ENCODE measurements at places on chromosomes 7 and 10. TPM values are rescaled to one million over a fixed set of nuclear protein-coding genes. Genes with fewer than 3 reads are reported as not detected.

DNA sequence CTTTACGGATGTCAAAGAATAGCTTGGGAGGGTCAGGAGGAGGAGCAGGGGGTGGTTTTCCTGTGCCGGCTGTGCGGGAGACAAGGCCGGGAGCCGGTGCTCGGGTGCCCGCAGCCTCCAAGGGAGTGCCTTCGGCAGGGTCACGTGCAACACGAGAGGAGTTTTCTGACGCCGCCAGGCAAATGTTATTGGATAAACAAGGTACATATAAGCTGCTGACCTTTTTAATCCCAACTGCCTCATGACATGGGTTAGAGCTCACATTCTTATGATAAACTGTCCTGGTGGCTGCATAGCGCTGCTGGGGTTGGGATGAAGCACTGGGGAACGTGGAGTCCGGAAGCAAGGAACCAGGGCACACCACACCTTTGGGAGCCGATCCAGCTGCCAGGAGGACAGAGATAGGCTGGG is 124.8 kb upstream of the PDLIM1 start:
- DNase-seq = no peak
- H3K27me3 ChIP-seq = no peaks in the 10 kb centered on the region
- H3K4me3 ChIP-seq = no peak overlapping the region
- no peak overlapping the region for H3K27ac ChIP-seq
- H3K4me1 ChIP-seq = no peaks in the 10 kb centered on the region

DNA sequence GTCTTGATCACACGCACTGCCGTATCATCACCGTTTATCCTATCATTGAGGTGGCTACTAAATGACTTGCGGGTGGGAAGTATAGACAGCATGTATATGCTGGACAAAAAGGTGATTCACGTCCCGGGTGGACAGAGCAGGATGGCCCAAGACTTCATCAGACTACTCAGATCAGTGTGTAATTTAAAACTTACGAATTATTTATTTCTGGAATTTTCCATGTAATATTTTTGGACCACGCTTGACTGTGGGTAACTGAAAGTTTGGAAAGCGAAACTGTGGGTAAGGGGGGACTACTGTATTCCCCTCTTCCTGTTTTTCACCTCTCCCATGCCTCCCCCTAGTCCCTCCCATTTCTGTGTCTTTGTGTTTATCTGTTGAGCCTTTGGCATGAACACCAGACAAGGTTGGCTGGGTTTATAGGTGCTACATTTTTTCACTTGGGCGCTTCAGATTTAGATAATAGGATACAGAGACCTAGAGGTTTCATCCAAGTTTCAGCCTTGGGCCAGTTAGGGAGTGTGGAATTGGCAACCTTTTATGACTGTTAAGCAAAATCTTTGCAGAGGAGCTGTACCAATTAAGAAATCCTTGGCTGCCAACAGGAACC is 55.8 kb downstream of the RBM20 start:
- DNase-seq = no peak
- H3K36me3 ChIP-seq = no peaks in the 10 kb centered on the region
- H3K4me3 ChIP-seq = no peak overlapping the region

DNA sequence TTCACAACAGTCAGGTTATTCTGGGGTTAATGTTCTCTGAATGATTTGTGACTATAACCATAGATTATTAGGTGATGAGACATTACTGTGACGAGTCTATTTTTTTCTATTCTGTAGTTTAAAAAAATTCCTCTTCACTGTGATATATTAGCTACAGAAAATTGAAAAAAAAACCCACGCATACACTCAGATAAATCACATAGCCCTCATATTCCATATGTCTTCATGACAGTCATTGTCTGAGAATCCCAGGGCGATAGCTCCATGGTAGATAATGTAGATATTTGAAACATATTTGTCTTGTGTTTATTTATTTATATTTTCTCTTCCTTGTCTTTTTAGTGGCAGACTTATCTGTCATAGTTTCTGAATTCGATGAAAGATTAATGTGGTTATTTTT is 110.0 kb downstream of the CAMK1D start:
- DNase-seq = no peak
- H3K36me3 ChIP-seq = no peaks in the 10 kb centered on the region
- no peaks in the 10 kb centered on the region for H3K27me3 ChIP-seq
- no peak overlapping the region for H3K27ac ChIP-seq

- no peak overlapping the region for H3K27ac ChIP-seq
- no peaks in the 10 kb centered on the region for H3K36me3 ChIP-seq
- no peak for DNase-seq
- no peak overlapping the region for H3K4me3 ChIP-seq
- H3K4me1 ChIP-seq = no peaks in the 10 kb centered on the region
- H3K27me3 ChIP-seq = peaks cover 26% of the 10 kb centered on the region
These were observed 63.8 kb downstream of the UNCX start for GRCh38 chr7:1296356-1296981.

The LRRC17 gene
- 12.6 TPM for total RNA-seq

The PDE6C gene
- not detected for total RNA-seq
